NCI-H460 (cell line): ENCODE measurements at places on chromosomes 11 and 22. TPM values are rescaled to one million over a fixed set of nuclear protein-coding genes. Genes with fewer than 3 reads are reported as not detected.

CFAP300 gene
- 8.2 and 9.0 TPM in 2 replicates for total RNA-seq

PNPLA5 gene
- not detected in 2 replicates for total RNA-seq

CRYBB3 gene
- not detected in 2 replicates for total RNA-seq

PRR5L gene
- 50.0 and 54.0 TPM in 2 replicates for total RNA-seq

TCN2 gene
- 2.1 and 3.0 TPM in 2 replicates for total RNA-seq
